ENCODE measurements at places on chromosomes 2 and 18.

DNA sequence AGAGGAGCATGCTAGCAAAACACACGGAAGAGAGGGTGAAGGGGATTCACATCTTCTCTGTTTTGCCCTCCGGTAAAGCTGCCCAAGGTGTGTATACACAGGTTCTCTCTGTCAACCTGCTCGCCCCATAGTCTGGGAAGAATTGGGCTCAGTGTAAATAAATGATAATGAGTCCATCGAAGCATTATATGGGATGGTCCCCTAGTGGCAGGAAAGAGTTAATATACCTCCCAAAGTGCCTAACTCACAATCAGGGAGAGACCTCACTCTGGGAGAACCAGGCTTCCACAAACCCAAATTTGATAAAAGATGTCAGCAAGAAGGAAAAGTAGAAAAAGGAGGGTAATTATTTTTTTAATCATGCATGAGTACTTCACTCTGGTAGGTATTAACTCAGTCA is 262.2 kb upstream of the ZNF521 start:
- no peak for DNase-seq

DNA sequence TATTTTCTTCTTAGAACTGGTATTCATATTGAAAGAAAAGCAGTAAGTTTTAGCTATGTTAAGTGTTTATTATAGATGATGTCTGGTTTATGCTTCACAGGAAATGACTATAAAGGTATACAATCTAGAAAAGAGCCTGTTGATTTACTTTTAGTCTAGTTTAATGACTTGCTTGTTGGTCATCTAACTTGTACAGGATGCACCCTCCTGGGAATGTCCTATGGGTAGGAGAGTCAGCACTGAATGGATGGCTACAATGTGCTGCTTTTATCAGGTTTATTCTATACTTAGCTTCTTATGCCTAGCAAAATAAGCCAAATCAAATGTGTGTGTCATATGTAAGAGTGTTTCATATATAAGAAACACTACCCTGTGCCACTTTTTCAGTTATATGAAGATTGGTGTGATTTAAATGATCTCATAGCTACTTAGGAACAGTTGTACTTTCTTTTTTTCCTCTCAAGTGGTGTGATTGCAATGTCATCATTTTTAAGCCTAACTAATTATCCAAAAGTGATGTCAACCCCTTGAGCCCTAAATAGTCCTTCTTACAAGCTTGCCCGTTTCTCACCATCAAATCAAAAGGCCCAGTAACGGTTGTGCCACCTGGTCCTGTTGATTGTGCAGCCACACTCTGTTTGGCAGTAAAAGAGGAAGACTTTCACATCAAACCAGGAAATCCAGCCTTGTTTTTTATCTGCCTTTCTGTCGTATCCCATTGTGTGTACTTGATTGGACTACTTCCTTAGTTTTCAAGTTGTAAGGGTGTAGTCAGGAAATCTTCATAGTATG is 176.0 kb downstream of the DIS3L2 start:
- DNase-seq: no peak

DNA sequence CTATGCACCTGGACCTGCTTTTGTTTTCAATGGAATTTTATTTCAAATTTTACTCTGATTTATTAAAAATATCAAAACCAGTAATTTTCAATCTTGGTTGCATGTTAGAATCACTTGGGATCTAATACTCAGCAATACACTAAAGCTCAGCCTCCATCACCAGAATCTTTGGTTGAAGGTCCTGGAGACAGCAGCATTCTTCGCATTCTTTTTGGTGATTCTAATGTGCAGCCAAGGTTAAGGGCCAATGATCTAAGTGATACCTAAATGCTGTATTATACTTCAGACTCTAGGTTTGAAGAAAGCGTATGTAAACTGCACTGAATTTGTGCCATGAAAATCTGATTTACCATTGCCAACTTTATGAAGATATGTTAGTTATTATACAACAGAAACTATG is 493.1 kb downstream of the XIRP2 start:
- DNase-seq: no peak

- no peak for DNase-seq
Measured at GRCh38 chr2:76288146-76288545, 577.4 kb upstream of the GCFC2 start.

- DNase-seq: peak; percentile 72
Measured at GRCh38 chr2:227503433-227504406, 31.8 kb downstream of the AGFG1 start.

GRCh38 chr2:184875212-184875611 is 276.9 kb downstream of the ZNF804A start:
- no peak for DNase-seq

Data from colonic mucosa (tissue), 4 donors.